ENCODE measurements at places on chromosomes 7 and 10.

GRCh38 chr7:150451833-150452461, 1.5 kb downstream of the GIMAP8 start:
- no peak for DNase-seq

DNA sequence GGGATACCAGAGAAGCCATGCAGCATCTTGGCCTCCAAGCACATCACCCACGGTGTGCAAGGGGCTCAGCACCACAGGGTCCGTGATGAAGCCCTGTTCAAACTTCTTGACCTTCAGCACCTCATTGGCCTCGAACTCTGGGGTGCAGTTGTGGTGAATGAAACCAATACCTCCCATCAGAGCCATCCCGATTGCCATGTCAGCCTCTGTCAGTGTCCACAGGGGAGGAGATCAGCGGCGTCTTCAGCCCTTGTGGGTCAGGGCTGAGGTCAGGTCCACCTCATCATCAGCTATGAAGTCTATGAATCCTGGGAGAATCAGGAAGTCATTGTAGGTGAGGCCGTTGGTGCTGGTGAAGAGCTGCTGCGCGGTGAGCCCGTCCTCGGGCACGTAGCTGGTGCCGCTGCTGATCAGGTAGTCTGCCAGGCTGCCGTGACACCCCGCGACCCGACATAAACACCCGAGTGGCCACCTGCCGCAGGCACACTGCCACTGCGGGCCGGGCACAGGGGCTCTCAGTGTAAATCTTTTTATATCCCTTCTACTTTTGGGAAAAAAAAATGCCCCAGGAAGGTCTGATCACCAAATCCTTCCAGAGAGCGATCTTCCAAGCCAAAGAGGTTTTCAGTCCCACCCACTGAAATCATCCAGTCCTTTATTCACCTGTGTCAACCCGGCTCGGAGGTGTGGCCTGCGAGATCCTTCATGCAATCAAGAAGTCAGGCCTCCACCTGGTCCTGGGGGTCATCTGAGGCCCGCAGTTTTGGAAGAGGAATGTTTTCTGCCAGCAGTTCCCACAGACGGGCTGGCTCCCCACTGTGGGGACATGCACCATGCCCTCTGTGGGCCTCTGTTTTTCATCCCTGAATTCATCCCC, 144.1 kb upstream of the KCNMA1 start:
- no peak for DNase-seq

GRCh38 chr7:130918129-130919052, 184.4 kb upstream of the KLF14 start:
- no peak for DNase-seq

DNA sequence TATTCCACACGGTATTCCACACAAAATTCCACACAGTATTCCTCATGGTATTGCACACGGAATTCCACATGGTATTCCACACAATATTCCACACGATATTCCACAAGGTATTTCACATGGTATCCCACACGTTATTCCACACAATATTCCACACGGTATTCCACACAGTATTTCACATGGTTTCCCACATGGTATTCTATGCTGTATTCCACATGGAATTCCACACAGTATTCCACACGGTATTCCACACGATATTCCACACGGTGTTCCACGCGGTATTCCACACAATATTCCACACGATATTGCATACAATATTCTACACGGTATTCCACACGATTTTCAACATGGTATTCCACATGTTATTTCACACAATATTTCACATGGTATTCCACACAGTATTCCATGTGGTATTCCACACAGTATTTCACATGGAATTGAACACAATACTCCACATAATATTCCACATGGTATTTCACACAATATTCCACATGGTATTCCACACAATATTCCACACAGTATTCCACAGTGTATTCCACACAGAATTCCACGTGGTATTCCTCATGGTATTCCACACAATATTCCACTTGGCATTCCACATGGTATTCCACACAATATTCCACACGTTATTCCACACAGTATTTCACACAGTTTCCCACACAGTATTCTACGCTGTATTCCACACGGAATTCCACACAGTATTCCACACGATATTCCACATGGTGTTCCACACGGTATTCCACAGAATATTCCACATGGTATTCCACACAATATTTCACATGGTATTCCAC, 136.0 kb upstream of the CHST15 start:
- no peak for DNase-seq

GRCh38 chr10:69863580-69863979, 61.9 kb downstream of the COL13A1 start:
- DNase-seq = no peak

GRCh38 chr7:22375359-22376048, 18.6 kb upstream of the RAPGEF5 start:
- DNase-seq = no peak

DNA sequence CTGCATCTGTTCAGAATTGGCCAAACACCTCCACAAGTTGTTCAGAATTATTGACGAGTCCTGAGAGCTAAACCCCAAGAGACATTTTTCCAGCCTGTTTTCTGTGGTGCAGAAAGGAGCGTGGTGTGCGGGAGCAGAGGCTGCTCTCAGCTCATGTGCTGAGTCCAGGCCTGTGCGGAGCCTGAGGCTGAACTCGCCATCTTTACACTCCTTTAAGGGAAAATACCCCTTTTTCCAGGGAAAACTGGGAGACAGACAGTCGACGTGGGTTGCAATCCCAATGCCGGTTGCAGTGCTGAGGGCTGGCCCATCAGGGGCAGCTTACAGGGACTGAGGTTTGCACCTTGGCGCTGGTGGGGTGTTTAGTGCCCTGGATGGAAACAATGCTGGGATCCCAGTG, 112.2 kb downstream of the ADARB2 start:
- DNase-seq = no peak

GRCh38 chr7:130385600-130386066, 5.3 kb downstream of the CPA1 start:
- DNase-seq = no peak

DNA sequence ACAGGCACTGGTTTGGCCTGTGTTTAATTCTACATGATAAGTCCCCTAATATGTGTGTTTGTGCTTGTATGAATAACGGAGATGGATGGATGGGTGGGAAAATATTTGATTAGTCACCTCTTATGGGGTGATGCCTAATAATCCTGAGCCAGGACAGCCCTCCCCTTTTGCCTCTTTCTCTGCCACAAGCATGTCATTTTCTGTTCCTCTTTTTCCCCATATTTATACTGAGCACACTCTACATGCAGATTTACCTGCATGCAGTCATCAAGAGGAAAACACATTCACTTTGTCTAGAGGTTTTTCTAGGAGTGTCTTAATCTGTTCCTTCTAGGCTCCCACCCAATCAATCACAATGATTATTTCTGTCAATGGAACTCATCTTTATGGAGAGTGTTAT, 111.6 kb upstream of the TBX20 start:
- no peak for DNase-seq

DNA sequence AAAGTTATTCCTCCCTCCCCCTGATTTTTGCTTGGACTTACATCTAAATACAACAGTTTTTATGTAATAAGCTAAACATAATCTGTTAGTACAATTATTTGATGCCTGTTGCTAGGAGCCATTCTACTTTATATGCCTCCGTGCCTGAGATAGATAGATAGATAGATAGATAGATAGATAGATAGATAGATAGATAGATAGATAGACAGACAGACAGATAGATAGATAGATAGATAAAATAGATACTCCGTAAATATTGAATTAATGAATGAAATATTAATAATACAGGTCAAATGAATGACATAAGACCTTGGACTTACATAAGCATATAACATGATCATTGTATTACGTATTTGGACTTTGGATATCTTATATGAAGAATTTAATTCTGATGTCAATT, 23.0 kb downstream of the NET1 start:
- DNase-seq = no peak

DNA sequence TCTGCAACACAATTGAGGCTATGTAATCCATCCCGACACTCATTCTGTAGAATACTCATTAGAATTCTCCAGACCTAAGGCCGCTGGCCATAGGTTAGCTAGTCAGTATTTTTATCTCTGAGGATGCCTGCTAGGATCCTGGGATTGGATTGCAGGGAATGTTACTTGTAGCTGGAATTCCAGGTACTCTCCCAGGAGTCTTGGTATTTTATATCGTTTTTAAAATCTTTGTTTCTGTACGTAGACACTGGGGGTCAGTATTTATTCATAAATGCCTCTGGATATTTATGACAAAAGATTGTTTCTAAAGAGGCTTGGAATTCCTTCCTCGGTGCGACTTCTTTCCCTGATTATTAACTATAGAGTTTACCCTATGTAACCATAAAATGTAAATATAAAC, 40.1 kb downstream of the BPGM start:
- no peak for DNase-seq

DNA sequence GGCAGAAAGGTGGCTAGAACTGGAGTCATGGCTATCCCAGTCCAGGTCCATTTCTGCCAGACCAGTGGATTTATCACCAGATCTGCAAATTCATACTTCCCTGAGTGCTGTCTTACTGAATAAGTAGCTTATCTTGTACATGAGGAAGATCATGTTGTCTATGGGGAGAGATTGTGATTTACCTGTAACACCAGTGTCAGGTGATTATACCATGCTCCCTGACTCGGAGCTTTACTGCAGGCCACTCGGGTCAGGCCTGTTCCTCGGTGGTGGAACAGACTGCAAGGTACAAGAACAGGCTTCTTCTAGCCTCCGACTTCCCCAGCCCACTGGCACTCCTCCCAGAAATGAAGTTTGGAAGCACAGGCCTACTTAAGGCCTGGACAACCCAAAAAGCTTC, 42.6 kb upstream of the DLG5 start:
- DNase-seq = no peak

- DNase-seq = no peak
Observed at GRCh38 chr10:87598700-87599099, 61.0 kb upstream of the PAPSS2 start.

GRCh38 chr7:131190146-131190545, 137.5 kb upstream of the MKLN1 start:
- DNase-seq = no peak

- no peak for DNase-seq
Observed at GRCh38 chr7:46746695-46747687, 825.9 kb upstream of the IGFBP3 start.
